ENCODE measurements at places on chromosomes 13 and 19.

DNA sequence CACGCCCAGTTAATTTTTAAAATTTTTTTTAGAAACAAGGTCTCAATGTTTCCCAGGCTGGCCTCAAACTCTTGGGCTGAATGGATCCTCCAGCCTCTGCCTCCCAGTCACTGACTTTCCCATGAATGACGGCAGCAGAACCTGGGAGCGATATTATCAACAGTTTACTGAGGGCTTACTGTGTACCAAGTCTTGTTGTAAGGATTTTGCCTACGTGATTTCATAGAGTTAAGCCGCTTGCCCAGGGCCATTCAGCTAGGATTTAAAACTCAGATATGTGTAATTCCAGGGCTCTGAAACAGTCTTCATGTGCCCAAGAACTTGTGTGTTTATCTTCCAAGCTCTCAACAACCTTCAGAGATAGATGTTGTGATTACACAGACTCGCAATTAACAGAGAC lies 6.0 kb upstream of the KXD1 start:
- no peak for DNase-seq
- no peak overlapping the region for H3K27ac ChIP-seq
- no peak overlapping the region for H3K4me3 ChIP-seq
- H3K27me3 ChIP-seq, result no peaks in the 10 kb centered on the region

DNA sequence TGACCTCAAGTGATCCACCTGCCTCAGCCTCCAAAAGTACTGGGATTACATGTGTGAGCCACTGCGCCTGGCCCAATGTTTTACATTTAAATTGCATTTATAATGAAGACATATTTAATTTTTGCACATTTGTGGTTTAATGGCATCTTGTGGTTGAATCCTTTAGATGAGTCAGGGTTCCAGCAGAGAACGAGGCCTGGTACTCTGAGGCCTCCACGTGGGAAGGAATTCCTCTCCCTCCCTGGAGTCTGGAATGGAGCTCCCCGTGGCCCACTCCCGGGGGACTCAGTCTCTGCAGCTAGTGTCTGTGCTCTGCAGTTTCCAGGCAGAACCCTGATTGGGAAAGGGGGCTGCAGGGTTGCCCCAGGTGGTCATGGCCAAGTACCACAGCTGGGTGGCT lies 24.2 kb downstream of the ZFR2 start:
- H3K27ac ChIP-seq, result no peak overlapping the region
- H3K27me3 ChIP-seq, result peaks cover 3% of the 10 kb centered on the region
- DNase-seq, result no peak

DNA sequence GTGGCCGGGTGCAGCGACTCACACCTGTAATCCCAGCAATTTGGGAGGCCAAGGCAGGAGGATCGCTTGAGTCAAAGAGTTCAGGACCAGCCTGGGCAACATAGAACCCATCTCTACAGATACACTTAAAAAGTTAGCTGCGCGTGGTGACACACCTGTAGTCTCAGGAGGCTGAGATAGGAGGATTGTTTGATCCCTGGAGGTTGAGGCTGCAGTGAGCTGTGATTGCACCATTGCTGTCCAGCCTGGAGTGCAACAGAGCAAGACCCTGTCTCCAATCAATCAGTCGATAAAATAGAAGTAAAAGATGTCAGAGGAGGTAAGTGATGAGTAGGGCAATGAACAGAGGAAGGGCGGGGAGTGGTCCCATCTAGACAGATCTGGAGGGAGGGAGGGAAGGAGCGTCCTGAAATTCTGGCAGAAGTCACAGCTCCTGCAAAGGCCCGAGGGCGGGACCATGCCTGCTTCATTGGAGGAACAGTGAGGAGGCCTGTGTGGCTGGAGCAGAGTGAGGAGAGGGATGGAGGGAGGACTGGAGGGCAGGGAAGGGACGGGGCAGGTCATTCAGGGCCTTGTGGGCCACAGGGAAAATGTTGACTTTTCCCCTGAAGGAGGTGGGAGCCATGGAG lies 9.7 kb downstream of the SMIM24 start:
- no peaks in the 10 kb centered on the region for H3K27me3 ChIP-seq
- H3K4me1 ChIP-seq, result no peaks in the 10 kb centered on the region
- no peak overlapping the region for H3K4me3 ChIP-seq
- no peak overlapping the region for H3K27ac ChIP-seq
- no peak for DNase-seq

GRCh38 chr19:5434970-5435641 lies 20.1 kb upstream of the ZNRF4 start:
- peak; percentile 61 for DNase-seq
- H3K4me3 ChIP-seq, result no peak overlapping the region
- no peaks in the 10 kb centered on the region for H3K36me3 ChIP-seq
- no peak overlapping the region for H3K27ac ChIP-seq

DNA sequence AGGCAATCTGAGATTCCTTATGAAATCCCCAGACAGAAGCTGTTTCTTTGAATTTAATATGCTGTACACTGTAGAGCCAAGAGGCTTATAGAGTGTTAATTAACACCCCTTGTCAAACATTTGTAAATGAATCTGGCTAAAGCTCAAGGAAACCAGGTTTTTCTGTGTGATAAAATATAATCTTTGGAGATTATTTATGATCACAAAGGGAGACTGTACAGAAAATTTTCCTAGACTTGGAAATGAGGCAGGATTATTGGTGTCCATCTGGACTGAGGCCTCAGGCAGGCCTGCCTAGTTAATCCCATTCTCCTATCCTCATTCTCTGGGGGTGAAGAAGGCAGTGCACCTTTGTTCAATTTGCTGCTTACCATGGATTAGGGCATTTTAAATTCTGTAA lies 17.8 kb downstream of the KL start:
- peaks cover 14% of the 10 kb centered on the region for H3K27me3 ChIP-seq
- DNase-seq, result no peak
- H3K4me3 ChIP-seq, result no peak overlapping the region
- H3K27ac ChIP-seq, result no peak overlapping the region
- H3K4me1 ChIP-seq, result peaks cover 16% of the 10 kb centered on the region

DNA sequence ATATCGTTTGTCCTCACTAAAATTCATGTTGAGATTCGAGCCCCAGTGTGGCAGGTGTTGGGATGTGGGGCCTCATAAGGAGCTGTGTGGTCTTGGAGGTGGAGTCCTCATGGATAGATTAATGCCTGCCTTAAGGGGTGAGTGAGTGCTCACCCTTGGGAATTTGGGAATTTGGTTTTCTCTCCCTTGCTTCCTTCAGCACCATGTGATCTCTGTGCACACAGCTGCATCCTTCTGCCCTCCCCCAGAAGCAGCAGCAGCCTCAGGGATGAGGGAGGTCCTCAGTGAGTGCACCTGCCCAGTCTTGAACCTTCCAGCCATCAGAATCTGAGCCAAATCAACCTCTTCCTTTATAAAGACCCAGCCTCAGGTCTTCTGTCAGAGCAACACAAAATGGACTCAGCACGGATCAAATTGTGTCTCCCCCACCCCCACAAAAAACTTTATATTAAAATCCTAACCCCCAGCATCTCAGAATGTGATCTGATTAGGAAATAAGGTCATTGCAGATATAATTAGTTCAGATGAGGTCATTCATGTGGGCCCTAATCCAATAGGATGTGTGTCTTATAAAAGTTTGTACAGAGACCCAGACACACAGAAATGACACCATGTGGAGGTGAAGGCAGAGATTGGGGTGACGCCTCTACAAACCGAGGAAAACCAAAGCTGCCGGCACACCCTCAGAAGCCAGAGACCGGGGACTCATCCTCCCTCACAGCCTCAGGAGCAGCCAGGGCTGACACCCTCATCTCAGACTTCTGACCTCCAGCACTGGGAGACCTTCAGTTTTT lies 12.9 kb downstream of the CYTH2 start:
- peaks cover 21% of the 10 kb centered on the region for H3K4me1 ChIP-seq
- peak overlapping the region; percentile 24 for H3K4me3 ChIP-seq
- H3K27ac ChIP-seq, result peak overlapping the region; percentile 87

- no peak overlapping the region for H3K27ac ChIP-seq
- DNase-seq, result no peak
- H3K4me3 ChIP-seq, result no peak overlapping the region
- no peaks in the 10 kb centered on the region for H3K36me3 ChIP-seq
Observed at GRCh38 chr13:113096745-113097305, 8.8 kb upstream of the F7 start.

DNA sequence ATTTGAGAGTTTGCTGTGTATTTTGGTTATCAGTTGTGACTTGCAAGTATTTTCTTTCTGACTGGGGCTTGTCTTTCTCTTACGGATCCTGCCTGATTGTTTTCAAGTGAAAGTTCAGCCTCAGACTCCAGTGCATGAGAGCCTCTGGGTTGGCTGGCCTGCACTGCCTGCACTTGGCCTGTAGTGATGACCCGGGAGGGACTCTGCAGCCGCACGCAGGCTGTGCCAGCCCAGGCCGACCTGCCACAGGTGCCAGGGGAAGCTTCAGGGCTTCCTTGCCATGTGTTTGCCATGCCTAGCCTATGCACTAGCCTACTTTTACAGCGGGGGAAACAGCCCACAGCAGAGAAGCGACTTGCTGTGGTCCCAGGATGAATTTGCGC lies 77.0 kb downstream of the KDM4B start:
- H3K27me3 ChIP-seq, result no peaks in the 10 kb centered on the region
- no peak overlapping the region for H3K27ac ChIP-seq
- no peak overlapping the region for H3K4me3 ChIP-seq
- H3K4me1 ChIP-seq, result no peaks in the 10 kb centered on the region
- no peak for DNase-seq

DNA sequence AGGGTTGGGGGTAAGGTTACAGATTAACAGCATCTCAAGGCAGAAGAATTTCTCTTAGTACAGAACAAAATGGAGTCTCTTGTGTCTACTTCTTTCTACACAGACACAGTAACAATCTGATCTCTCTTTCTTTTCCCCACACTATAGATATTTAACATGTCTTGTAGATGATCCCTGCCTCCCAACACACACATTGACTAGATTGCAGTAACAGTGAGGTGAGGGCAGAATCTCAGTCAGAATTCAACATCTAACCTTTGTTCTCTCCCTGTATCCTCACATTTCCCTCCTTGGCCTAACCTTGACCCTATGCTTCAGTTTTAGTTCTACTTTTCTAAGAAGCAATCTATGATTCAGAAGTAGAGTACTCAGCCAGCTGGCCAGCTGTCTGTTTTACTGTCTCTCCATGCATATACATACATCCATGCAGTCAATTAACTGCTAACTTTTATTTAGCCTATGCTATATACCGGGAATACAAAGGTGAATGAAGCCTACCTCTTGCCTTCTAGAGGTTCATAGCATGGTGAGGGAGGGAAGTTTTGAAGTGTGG lies 18.1 kb downstream of the DNAJC15 start:
- H3K27ac ChIP-seq, result no peak overlapping the region
- no peaks in the 10 kb centered on the region for H3K36me3 ChIP-seq
- peaks cover 49% of the 10 kb centered on the region for H3K4me1 ChIP-seq

GRCh38 chr19:58554494-58555368 lies at the start of gene CHMP2A:
Gene CHMP2A, minus strand, starts transcription at chr19:58555105. Its CDS starts 893 bp downstream, at chr19:58554212.
- H3K4me3 ChIP-seq, result peak within 1 kb of the TSS; percentile 99
- peaks cover 2% of the 10 kb centered on the region for H3K27me3 ChIP-seq
- H3K27ac ChIP-seq, result peak within 1 kb of the TSS; percentile 98
- peak; percentile 99 for DNase-seq
- peaks cover 62% of the 10 kb centered on the region for H3K4me1 ChIP-seq

DNA sequence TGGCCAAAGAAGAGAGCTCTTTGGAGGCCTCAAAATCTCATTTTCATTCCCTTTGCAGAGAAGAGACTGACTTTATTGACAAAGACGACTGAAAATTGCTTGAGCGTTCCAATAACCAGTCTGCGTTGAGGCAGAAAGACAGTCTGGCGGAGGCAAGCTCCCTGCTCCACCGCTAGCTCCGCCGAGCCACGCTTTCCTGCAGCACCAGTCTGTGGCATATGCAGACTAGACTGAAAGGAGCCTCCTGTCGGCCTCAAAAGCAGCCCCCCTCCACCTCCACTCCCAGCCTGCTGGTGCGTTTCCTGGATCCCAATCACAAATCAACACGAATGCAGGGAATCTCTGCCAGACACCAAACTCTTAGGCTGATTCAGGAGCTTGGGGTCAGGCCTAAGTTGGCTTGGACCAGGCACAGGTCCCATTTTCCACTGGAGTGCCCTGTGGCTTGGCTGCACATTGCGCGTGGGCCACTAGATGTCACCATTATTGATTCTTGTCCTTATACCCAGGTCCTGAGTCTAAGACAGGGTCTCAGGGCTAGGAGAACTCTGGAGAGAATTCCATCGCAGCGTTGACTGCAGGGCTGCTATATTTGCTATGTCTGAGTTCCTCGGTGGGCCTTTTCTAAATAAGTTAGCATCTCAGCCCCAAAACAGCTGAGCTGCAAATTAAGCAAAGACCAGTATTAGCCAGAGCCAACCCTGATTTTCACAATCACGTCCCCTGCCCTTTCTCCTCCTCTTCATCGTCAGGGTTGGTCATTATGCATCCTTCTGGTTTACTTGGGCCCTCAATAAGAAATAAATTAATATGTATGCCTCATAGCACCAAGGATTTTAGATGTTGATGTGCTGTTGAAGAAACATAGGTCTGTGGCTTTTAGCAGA lies 5.2 kb upstream of the ZNF507 start:
- H3K4me3 ChIP-seq, result no peak overlapping the region
- peaks cover 8% of the 10 kb centered on the region for H3K27me3 ChIP-seq
- DNase-seq, result peak; percentile 61
- H3K27ac ChIP-seq, result no peak overlapping the region

GRCh38 chr13:39315796-39316195 lies 277.5 kb downstream of the NHLRC3 start:
- H3K4me3 ChIP-seq, result no peak overlapping the region
- H3K4me1 ChIP-seq, result no peaks in the 10 kb centered on the region
- no peak overlapping the region for H3K27ac ChIP-seq
- no peaks in the 10 kb centered on the region for H3K36me3 ChIP-seq
- peaks cover 2% of the 10 kb centered on the region for H3K27me3 ChIP-seq

GRCh38 chr13:113090806-113091205 lies 14.8 kb upstream of the F7 start:
- H3K4me3 ChIP-seq, result no peak overlapping the region
- no peaks in the 10 kb centered on the region for H3K4me1 ChIP-seq
- no peaks in the 10 kb centered on the region for H3K27me3 ChIP-seq

DNA sequence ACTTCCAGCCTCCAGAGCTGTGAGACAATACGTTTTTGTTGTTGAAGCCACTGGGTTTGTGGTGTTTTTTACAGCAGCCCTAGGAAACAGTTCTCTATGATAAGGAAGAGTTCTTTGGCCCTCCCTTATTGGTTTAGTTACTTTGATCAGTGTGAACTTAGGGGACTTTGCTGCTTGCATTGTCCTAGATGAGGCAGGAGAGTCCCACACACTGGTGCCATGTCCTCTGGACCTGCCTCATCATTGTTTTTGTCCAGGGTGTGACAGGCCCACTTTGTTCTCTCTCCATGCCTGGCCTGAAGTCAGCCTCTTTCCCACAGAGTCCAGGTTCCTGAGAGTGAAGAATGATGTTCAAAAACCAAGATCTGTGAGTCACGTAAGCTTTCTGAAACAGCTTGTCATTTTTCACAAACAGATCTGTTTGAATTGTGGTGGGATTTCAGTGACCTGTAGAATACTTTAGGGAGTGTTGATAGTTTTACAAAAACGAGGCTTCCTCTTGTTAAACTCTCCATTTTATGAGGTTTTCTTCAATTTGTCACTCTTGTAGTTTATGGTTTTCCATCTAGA lies 63.8 kb downstream of the ING1 start:
- peaks cover under 1% of the 10 kb centered on the region for H3K36me3 ChIP-seq
- H3K4me1 ChIP-seq, result no peaks in the 10 kb centered on the region
- no peak overlapping the region for H3K27ac ChIP-seq
- H3K27me3 ChIP-seq, result peaks cover 6% of the 10 kb centered on the region
- DNase-seq, result no peak

All from activated naive CD8-positive, alpha-beta T cell treated with anti-CD3 and anti-CD28 coated beads, Interleukin-2, amount 50 U/mL, for 24 hours (primary cell).